Upper lobe of right lung (tissue), 1 donor: ENCODE measurements at places on chromosomes 7 and 10. TPM values are rescaled to one million over a fixed set of nuclear protein-coding genes. Genes with fewer than 3 reads are reported as not detected.

The GRID1 gene
- total RNA-seq: 3.0 TPM

The PON1 gene
- 0.49 TPM for total RNA-seq

The OR2A7 gene
- total RNA-seq: 13.9 TPM

The TSPAN33 gene
- total RNA-seq: 6.2 TPM

The ABLIM1 gene
- 144 TPM for total RNA-seq

The AKR1B15 gene
- total RNA-seq: not detected

The NUDT13 gene
- total RNA-seq: 2.3 TPM
